Activated CD4-positive, alpha-beta T cell treated with anti-CD3 and anti-CD28 coated beads, Interleukin-2, amount 50 U/mL, for 4 hours (primary cell): ENCODE measurements at places on chromosomes 7 and 10.

GRCh38 chr7:51150193-51150592, 166.4 kb downstream of the COBL start:
- DNase-seq = no peak

GRCh38 chr10:89164920-89165319, 42.2 kb downstream of the CH25H start:
- no peak for DNase-seq

GRCh38 chr7:129108581-129108980, 35.9 kb upstream of the TSPAN33 start:
- DNase-seq = no peak

- DNase-seq = no peak
Observed at GRCh38 chr7:130069179-130069977, 956 bp upstream of the KLHDC10 start.

DNA sequence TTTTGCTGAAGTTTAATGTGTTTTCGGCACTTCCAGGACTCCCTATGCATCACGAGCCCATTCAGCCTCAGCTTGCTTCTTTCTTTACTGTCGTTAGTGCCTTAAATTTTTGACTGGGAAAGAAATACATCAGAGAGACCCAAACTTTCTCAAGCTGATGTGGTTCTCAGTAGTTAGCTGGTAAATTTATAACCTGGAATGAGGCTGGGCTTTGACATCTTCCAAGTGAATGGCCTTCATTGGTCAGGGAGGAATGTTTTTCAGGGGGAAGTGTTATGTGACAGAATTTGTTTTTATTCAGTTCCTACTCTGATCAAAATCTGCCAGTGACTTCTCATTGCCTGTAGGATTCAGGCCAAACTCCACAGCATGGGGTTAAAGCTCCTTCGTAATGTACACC, 296.9 kb downstream of the SORCS3 start:
- DNase-seq = no peak

- no peak for DNase-seq
Observed at GRCh38 chr7:25646726-25647413, 418.6 kb upstream of the NPVF start.

- no peak for DNase-seq
Observed at GRCh38 chr10:71038091-71038633, 149.8 kb upstream of the PCBD1 start.

DNA sequence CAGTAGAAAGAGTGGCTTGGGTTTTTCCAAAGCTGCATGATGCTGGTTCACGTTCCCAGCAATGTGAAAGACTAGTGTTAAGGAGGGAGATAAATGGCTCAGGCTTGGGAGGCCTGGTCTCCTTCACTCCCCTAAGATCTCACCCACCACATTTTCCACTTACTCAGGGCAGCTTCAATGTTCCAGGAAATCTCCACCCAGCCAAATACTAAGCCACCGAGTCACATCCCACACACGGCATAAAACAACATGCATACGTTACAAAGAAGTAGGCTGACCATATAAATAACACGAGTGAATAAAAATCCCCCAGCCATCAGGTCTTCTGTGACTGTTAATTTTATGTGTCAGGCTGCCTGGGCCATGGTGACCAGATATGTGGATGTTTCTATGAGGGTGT, 303.5 kb downstream of the SFMBT2 start:
- DNase-seq = no peak
